ENCODE measurements at places on chromosomes 2 and 18.

DNA sequence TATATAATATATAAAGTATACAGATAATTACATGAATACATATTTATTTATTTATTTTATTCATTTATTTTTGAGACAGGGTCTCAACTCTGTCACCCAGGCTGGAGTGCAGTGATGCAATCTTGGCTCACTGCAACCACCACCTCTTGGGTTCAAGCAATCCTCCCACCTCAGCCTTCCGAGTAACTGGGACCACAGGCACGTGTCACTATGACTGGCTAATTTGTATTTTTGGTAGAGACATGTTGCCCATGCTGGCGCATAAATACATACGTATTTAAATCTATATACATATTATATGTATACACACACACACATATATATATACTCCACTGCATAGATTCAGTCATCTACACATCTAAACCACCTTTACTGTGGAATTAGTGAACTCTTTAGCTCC, 20.6 kb upstream of the NDUFV2 start:
- DNase-seq, result no peak

DNA sequence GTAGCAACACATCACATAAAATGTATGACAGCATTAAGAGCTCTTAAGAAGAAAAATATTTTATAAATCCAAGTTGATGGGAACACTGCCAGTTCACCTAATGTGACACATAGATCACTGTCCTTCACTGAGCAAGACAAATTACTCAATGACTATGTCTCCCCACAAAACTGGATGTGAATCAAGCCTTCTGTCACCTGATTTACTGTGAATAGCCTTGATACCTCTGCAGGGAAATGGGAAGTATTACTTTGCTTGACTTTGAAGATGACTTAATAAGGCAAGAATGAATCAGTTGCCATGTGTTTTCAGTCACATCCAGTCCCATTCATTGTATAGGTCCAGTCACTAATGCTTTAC, 94.6 kb downstream of the NYAP2 start:
- DNase-seq, result no peak

DNA sequence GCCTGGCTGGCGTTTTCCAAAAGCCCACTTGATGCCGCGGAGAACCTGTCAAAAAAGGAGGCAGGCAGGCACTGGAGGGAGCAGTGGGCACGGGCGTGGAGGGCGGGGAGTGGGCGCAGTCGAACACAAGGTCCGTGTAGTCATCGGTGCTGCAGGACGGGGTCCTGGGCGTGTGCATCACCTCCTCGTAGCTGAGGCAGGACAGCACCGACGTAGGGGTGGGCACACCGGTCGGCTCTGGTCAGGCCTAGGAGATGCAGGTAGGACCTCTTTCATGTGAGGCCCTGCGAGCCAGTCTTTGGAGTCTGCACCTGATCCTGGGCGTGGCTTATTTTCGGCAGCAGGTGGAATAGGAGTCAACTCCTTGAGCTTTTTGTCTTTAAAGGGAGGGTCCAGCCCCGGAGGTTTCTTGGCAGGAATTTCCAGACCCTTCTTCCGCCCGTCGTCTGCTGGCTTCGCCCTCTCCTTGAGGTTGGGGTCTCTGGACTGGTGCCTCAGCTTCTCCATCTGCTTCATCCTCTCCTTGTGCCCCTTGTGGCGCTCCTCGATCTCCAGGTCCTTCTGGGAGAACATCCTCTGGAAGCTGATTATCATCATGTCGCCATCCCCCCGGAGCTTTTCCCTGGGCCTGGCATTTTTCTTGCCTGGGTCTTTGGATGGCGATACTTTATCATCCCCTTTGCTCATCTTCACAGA, 892.5 kb upstream of the LRRTM1 start:
- no peak for DNase-seq

- DNase-seq, result no peak
Observed at GRCh38 chr18:4450065-4450658, 4.9 kb downstream of the DLGAP1 start.

DNA sequence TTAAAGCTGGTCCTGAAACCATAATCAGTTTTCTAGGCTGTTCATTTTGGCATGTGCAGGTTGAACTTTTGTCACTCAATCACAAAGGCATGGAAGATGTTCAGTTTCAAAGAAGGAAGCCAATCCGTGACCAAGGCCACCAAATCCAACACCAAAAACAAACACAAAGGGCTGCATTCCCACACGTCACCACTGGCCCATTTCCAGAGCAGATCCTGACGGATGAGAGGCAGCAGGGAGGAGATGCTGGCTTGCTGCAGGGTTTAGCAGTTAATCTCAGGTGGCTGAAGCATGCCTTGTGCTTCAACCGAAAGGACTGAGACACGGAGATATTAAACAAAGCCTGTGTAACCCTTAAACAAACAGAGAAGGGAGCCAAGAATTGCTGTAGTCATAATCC, 191.9 kb upstream of the CTAGE1 start:
- peak; percentile 29 for DNase-seq

DNA sequence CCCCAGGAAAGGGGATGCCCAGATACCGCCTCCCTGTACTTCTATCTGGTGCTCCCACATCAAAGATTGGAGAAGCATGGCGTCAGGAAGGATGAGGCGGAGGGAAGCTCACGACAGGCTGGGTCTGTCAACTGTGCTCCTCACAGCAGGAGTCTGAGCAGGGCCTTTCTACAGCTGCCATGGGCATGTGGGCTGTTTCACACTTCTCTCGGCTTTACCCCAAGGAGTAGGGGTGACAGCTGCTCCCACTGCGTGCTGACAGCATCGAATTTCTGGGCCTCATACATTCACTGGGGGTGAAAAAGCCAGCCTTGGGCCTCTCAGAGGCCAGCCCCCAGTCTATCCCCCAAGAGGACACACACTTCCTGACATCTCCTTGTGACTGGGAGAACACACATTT, 21.1 kb downstream of the NEURL3 start:
- DNase-seq, result no peak

- DNase-seq, result no peak
Observed at GRCh38 chr2:221810245-221810644, 238.1 kb upstream of the EPHA4 start.

DNA sequence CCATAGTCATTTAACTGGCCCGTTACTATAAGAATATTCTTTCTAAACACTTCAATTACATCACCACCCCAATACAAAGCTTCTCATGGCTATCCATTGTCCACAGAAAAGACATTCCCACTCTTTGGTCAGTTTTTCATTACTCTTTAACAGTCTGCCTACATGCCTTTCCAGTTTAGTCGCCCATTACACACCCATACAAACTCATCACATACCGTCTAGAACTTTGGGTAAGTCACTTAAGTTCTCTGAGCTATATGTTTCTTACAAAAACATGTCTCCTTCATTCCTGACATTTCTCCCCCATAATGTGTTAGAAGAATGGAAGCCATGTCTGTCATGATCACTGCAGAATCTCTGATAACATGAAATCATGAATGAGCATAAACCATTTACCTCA, 108.2 kb upstream of the STK17B start:
- DNase-seq, result peak; percentile 23

DNA sequence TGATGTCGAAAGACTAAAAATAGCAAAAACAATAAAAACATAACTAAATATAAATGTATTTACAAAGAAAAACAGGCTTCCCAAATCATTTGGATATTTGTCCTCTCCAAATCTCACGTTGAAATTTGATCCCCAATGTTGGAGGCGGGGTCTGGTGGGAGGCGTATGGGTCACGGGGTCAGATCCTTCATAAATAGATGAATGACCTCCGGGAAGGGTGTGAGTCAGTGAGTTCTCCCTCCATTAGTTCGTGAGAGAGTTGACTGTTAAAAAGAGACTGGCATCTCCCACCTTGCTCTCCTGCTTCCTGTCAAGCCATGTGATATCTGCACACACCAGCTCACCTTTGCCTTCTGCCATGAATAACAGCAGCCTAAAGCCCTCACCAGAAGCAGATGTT, 703.0 kb downstream of the TMEM182 start:
- no peak for DNase-seq

- DNase-seq, result peak; percentile 73
Observed at GRCh38 chr2:238585836-238586821, 159.4 kb downstream of the ASB1 start.

- DNase-seq, result no peak
Observed at GRCh38 chr2:170883683-170884082, 45.4 kb upstream of the GORASP2 start.

GRCh38 chr2:178457390-178457886, 6.3 kb downstream of the PJVK start:
- no peak for DNase-seq

DNA sequence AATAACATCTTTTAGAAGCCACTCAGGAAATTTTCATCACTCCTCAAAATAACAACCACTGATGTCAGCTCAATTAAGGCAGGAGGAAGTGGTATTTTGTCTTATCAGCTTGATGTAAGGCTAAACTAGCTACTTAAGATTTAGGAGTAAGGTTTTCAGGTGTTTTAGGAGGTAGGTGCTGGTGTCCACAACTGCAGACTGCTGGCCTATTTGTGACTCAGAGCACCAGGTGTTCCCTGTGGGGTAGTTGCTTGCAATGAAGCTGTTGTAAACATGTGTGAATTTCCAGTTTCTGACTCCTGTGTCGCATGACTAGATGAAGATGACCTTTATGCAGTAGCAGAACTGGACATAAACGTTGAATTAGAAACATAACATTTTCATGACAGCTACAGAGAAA, 164.2 kb downstream of the THSD7B start:
- no peak for DNase-seq

GRCh38 chr2:141381946-141382345, 748.9 kb downstream of the LRP1B start:
- no peak for DNase-seq

- DNase-seq, result no peak
Observed at GRCh38 chr2:219507581-219508443, 6.5 kb upstream of the ASIC4 start.

DNA sequence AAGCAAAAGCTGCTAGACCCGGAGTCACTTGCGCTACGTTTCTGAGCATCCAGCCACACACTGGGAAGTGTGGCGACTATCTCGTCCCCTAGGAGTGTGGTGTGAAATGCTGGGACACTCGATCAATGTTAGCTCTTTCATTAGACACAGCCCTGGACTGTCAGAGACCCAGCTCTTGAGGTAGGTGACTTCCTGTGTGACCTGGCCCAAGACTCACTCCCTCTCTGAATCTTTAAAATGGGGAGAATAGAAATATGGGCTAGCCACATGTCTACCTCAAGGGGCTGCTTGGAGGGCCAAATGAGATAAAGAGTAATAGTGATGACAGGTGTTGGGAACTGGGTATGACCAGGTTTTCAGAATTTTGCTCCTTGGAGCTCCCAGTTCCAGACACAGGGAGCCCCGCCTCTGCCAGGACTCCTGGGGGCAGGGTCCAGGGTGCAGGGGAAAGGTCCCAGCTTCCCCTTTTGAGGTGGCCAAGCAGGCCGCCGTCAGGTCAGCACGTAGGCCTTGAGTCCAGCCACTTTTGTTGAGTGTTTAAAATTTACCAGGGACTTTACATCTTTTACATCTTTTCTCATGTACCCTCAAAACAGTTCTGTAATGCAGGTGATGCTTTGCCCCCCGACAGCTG, 36.0 kb downstream of the CTIF start:
- no peak for DNase-seq

DNA sequence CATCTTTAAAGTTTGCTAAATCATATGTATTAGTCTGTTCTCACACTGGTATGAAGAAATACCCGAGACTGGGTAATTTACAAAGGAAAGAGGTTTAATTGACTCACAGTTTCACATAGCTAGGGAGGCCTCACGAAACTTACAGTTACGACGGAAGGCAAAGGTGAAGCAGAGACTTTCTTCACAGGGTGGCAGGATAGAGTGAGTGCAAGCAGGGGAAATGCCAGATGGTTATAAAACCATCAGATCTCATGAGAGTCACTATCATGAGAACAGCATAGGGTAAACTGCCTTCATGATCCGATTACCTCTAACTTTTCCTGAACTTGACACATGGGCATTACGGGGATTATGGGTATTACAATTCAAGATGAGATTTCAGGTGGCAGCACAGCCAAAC, 1075.2 kb upstream of the NRXN1 start:
- DNase-seq, result no peak

DNA sequence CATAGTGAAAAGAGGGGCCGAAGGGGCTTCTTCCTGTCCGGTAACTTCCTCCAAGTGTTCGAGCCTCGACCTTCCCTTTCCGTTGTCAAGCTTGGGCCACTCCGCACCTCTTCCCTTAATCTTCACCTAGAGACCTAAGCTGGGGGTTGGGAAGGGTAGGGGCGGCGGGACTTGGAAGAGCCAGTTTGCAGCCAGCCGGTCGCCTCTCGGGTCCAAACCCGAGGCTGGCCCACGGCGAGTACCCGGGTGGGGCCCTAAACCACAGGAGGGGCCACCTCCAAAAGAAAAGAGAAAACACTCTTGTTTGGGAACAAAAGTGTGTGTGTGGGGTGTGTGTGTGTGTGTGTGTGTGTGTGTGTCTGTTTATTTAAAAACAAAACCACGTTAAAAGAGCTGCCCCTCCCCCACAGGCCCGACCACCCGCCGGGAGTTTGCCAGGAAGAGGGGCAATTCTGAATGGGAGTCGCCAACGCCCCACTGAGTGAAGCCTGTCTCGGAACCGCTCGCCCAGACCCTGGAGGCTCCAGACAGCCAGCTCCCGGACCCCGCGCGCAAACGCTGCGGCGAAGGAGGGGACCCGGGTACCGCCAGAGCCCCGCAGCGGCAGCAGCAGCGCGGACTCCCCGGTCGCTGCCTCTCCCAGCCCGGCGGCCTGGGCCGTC, 488 bp upstream of the RHOB start:
- DNase-seq, result no peak

GRCh38 chr2:118845005-118845521, 2.4 kb downstream of the EN1 start:
- no peak for DNase-seq

- DNase-seq, result no peak
Observed at GRCh38 chr2:148565272-148565894, 79.2 kb upstream of the EPC2 start.

DNA sequence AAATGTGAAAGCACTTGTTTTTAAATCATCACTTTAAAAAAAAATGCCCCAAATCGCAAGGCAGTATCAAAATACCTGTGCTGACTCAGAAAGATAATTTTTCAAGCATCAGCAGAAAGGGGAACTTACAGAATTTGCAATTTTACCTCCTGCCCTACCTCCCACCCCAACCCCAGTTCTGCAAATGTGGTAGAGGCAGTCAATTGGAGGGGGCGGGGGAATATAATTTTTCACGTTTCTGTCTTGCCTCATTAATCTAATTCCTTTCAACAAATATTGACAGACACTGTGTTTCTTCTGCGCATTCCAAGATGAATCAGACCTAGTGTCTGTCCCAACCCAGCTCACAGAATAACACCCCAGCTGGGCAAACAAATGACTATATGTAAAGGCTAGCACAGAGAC, 76.8 kb downstream of the ALPK2 start:
- peak; percentile 58 for DNase-seq

DNA sequence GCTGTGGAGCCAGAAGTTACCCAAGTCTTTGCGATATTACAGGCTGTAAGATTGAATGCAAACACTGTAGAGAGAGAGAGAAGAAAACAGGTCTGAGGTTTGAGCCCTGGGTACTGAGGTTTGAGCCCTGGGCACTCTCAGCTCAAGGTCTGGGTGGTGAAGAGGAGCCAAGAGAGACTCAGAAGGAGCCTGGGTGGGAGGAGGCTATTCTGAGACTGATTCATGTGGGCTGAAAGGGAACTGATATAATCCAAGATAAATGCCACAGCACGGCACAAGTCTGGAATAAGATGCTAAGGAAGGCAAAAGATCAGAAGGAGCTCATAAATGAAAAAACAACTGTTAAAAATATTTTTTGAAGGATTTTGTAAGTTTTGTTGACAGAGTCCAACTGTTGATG, 407.6 kb upstream of the HS6ST1 start:
- no peak for DNase-seq

- no peak for DNase-seq
Observed at GRCh38 chr2:168089200-168089599, 158.2 kb downstream of the STK39 start.

GRCh38 chr2:74332550-74333174, 10.6 kb downstream of the SLC4A5 start:
- DNase-seq, result no peak

- no peak for DNase-seq
Observed at GRCh38 chr2:46077522-46078107, 219.6 kb upstream of the EPAS1 start.

All from astrocyte of the spinal cord (primary cell).